ENCODE measurements at places on chromosomes 16 and 17. TPM values are rescaled to one million over a fixed set of nuclear protein-coding genes. Genes with fewer than 3 reads are reported as not detected.

NUTF2 gene
- 216 TPM for polyA plus RNA-seq

CES1 gene
- polyA plus RNA-seq: 1.9 TPM

TBC1D3I gene
- polyA plus RNA-seq: 0.32 TPM

GCGR gene
- 2.5 TPM for polyA plus RNA-seq

SDK2 gene
- 0.52 TPM for polyA plus RNA-seq

SCN4A gene
- polyA plus RNA-seq: not detected

STAT5B gene
- 18.7 TPM for polyA plus RNA-seq

MT2A gene
- polyA plus RNA-seq: 1,143 TPM

SGCA gene
- polyA plus RNA-seq: 0.83 TPM

CCL13 gene
- polyA plus RNA-seq: not detected

All from hepatocyte (in vitro differentiated cells).